ENCODE measurements at places on chromosomes 3 and 15.

DNA sequence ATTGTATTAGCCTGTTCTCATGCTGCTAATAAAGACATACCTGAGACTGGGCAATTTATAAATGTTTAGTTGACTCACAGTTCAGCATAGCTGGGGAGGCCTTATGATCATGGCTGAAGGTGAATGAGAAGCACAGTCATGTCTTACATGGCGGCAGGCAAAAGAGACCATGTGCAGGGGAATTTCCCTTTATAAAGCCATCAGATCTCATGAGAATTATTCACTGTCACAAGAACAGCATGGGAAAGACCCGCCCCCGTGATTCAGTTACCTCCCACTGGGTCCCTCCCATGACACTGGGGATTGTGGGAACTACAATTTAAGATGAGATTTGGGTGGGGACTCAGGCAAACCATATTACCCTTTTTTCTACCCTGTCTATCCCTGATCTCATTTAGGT lies 51.5 kb upstream of the MYZAP start:
- no peak for DNase-seq

DNA sequence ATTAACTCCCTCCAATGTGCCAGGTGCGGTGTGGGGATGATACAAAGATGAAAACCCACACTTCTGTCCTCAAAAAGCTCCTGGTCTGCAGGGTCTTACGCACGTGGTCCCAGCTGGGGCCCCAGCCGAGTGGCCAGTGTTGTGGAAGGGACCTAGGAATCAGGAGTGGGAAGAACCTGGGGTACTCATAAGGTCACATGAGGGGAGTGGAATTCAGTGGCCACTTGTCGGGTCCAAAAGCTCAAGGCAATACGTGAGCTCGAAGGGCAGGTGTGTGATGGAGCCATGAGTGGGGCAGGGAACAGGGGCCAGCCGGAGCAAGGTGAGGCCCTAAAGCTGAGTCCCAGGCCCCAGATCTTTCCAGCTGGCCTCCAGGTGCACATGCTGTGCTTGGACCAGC lies 260.0 kb upstream of the LYSMD4 start:
- no peak for DNase-seq

DNA sequence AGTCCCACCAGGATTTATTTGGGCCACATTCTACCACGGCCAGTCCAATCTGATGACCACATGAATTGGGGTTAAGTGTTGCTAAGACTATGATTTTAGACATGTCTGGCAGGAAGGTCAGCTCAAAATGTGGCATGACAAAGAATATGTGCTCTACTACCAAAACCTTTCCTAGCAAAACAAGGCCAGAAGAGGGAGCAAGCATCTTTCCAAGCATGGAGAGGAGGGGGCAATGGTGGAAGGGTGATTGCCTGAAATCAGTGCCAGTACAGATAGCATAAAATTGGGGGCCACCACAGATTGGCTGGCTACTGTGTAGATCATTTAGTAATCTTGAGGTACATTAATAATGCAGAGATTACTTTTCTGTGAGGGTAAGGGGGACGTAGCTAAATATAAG lies 43.2 kb downstream of the TMEM39A start:
- DNase-seq = no peak

GRCh38 chr3:103693831-103694230 lies 1259.0 kb downstream of the ZPLD1 start:
- no peak for DNase-seq

GRCh38 chr3:140765246-140765645 lies 87.4 kb downstream of the TRIM42 start:
- no peak for DNase-seq

DNA sequence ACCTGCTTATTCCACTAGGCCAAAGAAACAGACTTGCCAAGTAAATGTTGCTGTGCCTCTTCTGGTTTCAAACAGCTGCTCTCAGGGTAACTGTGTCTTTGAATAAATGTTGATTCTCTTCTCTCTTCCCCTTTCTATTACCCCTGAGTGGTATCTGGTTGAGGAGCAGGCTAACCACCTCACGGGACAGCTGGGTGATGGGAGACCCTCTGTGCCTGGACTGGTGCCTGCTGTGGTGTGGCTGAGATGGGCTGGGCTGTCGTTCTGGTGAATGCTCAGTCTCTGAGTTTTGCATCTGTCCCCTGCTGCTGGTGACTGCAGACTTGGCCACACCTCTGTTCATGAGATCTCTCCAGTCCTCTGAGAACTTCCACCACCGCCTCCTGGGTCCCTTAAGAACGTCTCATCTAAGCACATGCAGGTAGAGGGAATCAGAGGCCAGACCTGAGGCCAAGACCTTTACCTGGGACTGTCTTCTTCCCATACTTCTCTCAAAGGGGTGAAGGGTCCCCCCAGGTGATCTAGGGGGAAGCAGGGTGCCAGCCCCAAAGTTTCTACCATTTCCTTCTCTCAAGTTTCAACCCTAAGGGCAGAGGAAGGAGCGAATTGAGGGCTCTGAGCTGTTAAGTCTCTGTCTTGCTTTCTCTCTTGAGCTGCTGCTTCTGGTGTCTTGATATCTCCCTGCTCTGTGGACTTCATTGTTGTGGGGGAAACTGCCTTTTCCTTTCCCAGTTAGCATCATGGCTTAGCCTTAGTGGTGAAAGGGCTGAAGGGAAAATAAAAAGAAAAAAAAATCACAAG lies 252.9 kb downstream of the EBLN2 start:
- DNase-seq = no peak

GRCh38 chr15:65344914-65345275 lies 32.9 kb downstream of the IGDCC3 start:
- no peak for DNase-seq

GRCh38 chr3:165233501-165234195 lies 37.5 kb upstream of the SLITRK3 start:
- DNase-seq = no peak

GRCh38 chr3:62356356-62356755 lies 17.0 kb downstream of the FEZF2 start:
- no peak for DNase-seq

- no peak for DNase-seq
Observed at GRCh38 chr3:71551311-71551919, 32.1 kb downstream of the FOXP1 start.

- no peak for DNase-seq
Observed at GRCh38 chr3:144437989-144438388, 466.4 kb downstream of the DIPK2A start.

GRCh38 chr3:160134964-160135363 lies 90.3 kb upstream of the C3orf80 start:
- DNase-seq = no peak

DNA sequence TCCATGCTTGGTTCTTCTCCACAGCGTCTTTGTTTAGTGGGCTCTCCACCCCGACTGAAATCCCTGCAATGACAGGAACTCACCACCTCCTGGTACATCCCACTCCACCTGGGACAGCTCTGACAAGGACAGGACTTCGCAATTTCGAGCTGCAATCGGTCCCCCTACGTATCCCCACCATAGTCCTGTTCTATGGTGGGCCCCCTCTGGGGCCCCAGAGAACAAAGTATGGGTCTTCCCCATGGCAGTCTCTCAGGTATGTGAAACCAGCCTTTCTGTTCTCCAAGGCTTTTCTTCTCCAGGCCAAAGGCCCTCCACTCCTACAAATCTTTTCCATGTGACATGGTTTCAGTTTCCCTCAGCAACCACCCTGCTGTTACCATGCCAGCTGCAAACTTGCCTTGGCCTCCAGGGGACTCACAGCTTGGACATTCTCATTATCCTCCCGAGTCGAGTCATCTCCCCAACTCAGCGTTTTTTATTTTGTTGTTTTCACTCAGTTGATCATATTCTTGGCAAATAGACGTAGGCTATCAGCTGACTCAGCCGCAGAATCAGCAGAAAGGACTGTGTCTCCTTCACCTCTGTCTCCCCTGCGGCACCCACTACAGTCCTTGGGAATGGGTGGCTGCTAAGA lies 233.3 kb downstream of the OPA1 start:
- no peak for DNase-seq

GRCh38 chr15:90790057-90790456 lies 72.9 kb downstream of the BLM start:
- DNase-seq = no peak

DNA sequence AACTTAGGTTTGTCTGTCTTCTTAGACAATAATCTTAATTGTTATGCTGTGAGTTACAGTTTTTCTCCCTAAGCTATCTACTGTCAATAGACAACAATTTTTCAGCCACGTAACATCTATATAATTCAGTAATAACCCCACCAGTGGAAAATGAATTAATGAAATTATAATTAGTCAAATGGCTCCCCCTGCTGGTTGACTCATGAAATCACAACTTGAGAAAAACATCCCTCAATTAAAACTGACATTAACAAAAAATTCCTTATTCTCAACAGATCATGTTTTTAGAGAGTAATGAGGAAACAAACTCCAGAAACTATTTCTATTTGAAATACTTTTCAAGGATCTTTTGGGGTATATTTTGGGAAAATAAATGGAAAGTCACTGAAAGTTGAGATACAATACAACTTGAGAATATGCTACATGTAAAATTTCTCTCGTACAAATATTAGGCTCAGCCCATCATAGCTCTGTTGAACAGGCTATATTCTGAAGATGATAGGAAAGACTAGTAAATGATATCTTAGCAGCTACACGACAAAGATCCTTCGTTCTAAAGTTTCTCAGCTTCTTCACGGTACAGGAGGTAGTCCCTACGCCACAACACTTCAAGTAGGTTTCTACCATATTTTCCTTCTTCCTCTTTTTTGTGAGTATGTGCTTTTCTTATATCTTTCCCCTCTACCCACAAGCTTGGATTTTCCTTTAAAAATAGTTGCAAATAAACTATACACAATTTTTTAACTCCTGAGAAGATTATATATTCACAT lies 20.7 kb downstream of the PPP1R2 start:
- peak; percentile 69 for DNase-seq

DNA sequence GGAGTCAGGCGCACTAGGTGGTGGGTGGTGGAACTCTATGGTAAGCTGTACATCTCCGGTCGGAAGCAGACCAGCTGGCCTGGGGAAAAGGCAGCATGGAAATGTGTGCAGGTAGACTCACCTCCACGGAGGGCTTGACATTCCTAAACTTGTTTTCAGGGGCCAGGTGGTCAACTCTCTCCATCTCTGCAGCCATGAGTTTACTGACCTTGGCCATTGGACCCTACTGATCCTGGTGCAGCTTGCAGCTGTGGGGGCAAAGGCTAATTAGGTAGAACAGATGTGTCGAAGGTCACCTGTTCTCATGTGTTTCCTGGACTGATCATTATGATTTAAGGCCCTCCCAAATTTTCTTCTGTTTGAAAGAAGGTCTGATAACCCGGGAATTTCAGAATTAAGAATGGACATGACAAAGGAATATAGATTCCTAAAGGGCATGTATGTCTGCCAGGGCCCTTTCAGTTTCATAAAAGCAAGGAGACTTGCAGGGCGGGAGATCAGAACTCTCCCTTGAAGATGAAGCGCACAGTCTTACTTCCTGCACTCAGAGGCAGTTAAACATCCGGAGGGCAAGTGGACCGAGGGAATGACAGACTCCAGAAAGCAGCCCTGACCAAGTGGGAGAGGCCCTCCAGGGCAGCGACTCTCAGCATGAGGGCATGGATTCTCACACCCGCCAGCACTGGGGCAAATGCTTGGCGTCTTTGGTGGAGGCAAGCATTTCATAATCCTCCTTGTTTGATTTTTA lies 56.1 kb upstream of the CMTM7 start:
- DNase-seq = peak; percentile 22

- no peak for DNase-seq
Observed at GRCh38 chr15:55999658-56000057, 6.2 kb upstream of the NEDD4 start.

DNA sequence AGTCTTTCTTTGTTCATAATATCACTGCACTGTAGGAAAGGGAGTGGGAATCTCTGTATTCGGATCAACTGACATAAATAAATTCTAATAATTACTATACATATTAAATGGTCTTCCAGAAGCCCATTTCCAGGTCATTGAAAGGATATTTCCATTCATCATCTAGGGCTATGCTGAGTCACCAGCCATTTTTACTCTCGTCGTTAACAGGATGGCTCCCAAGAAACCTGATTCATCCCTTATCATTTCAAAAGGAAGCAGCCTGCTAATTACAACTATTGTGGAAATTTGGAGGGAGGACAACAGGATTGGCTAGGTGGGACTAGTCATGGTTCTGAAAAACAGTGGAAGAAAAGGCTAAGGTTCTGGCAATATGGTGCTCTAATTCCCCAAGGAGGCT lies 13.6 kb downstream of the GMNC start:
- no peak for DNase-seq

DNA sequence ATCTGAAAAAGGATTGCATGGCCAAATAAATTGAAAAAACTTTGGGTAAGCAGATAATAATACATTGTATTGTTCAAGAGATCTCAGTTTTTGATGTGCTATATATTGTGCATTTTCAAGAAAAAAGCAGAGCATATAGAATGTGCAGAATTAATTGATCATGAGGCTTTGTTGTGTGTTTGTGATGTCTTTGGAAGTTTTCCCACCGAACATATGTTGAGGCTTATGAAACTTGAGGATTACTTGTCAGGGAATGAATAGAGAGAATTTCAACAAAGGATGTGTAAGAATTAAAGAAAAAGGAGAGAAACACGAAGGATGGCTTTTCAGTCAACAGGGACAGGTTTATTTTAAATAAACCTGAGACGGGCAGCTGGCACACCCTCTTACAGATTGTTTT lies 232.5 kb upstream of the POU1F1 start:
- DNase-seq = no peak

DNA sequence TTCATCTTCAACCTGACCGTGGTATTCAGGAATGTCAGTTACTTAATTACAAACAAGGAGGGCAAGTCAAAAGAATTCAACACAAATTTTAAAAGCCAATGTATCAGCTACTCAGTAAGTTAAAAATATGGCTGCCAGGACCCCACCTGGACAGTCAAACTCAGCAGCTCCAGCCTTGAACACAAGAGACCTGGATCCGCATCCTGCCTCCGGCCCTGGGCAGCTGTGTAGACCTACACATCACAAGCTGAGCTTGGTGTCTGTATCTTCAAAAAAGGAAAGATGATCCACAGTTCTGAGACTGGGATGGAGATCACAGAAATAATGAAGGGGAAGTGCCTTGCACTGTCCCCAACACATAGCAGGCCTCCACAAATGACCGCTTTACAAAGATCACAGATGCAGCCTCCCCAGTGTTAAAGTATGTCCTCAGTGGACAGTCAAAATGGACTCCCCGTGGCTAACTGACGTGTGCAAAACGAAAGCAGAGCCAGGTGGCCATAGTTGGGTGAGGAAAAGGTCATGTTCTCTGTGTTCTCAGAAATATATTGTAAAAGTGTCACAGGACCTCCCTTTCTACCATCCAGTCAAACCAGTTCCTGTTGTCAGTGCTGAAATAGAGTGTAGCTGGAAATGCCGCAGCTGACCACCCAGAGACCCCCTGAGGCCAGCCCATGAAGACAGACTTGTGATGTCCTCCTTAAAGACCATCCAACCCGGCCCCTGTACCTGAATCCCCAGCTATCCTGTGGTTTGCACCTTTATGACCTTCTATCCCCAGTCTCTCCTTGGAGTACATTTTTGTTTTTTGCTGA lies 168.5 kb upstream of the NSMCE3 start:
- DNase-seq = no peak

Measured in CD4-positive, alpha-beta T cell treated with Interleukin-10 for 1 hour (primary cell).